NCI-H146 (cell line): ENCODE measurements at places on chromosomes 13 and 19.

DNA sequence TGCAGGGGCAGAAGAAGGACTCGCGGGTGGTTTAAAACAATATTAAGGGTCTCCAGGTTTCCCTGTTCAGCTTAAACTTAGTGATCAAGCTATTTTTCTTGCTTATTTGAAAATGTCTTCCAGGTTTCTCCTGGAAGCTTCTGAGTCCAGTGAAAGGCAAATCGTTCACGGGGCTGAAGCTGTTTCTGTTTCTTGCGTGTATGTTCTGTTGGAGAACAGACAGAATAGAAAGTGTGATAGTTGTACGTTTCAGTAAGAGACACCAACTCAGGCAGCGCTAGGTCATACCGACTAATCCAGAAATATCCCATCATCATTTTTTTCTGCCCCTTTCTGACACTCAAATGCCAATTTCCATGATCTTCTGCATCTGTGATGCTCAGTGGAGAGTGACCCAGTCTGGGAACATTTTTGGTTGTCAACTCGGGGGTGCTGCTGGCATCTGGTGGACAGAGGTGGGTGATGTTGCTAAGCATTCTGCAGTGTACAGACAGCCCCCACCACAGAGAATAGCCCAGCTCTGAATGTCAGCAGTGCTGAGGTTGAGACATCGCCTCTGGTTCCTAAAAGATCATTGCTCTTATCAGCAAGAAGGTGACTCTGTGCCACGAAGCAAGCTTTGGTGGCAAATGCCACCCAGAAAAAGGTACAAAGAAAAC is 4.3 kb downstream of the KLF2 start:
- no peak for DNase-seq

GRCh38 chr13:97319113-97319720 is 97.1 kb downstream of the MBNL2 start:
- no peak for DNase-seq

DNA sequence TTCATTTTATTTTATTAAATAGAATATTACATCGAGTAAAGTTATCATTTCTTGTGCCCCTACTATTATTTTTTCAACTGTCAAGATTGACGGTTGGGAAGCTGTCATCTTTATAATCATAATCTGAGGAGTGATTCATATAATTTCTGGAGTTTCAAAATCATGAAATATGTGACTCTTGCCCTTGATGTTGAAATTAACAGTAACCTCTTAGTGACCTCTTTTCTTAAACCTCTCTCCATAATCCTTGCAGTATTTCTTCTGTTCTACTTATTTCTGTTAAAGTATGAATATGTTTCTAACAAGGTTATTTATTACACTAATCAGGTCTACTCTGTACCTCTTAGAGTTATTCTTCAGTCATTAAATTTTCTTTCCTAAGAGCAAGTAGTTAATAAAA is 663.8 kb downstream of the LIG4 start:
- no peak for DNase-seq

- no peak for DNase-seq
Observed at GRCh38 chr19:8307400-8307964, 676 bp downstream of the CD320 start.

- DNase-seq = no peak
Observed at GRCh38 chr19:14694641-14695266, 4.9 kb downstream of the ZNF333 start.

DNA sequence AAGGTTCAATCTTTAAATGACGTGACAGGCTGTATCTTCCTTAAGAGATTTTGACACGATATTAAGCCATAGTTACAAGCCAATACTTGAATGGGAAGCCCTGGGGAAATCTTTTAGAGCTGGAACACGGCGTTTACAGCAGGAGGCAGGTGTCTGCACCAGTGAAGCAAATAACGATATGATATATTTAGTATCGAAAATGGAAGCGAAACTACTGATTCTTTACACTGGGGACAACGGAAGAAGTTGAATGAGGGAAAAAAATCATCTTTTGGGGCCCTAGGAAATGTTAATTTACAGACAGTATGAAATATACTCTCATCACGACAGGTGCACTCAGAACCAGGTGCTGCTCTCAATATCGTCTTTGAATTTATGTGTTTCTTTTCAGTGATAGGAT is 793.9 kb upstream of the PCDH20 start:
- DNase-seq = peak; percentile 75

DNA sequence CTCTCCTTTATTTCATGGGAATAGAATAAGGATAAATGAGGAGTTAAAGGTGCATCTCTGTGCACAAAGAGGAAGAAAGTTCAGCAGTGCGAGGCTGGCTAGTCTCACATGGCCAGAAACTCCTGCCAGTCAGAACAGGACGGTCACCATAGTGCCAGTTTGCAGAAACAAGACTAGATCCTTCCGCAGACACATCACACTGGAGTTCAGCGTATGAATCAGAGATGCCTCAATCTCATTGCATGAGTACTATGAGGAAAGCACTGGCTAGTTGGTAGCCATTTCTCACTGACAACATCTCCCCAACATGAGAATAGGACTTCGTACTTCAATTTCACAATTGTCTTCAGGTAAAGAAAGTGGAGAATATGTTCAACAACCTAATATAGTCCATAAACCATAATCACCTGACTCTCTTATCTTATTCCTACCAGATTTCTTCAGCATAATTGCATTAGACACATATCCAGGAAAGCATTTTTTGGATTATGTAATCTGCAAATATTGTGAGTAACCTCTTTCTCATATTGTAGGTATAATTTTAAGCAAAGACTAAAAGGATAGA is 34.9 kb downstream of the RXFP2 start:
- no peak for DNase-seq

- no peak for DNase-seq
Observed at GRCh38 chr13:97211300-97211699, 10.8 kb upstream of the MBNL2 start.

DNA sequence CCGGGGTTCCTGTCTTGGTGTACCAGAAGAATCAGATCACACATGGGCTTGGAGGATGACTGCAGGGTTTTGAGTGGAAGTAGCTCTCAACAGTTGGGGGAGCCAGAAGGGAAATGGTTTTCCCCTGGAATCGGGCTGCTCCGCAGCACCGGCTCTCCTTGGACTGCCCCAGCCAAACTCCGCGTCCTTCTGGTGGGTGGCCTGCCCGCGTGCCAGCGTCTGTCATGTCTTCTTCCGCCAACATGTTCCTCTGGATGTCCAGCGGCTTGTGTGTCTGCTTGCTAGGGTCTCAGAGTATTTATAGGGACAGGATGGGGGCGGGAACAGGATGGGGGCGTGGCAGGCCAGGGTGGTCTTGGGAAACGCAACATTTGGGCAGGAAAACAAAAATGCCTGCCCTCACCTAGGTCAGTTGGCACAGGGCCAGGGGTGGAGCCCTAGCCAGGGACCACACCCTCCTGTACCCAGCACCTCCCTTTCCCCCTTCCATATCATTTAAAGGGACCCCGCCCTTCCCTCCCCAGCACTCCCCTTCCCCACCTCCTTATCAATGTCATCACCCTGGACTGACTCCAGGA is 1.3 kb upstream of the ZNF30 start:
- DNase-seq = no peak

DNA sequence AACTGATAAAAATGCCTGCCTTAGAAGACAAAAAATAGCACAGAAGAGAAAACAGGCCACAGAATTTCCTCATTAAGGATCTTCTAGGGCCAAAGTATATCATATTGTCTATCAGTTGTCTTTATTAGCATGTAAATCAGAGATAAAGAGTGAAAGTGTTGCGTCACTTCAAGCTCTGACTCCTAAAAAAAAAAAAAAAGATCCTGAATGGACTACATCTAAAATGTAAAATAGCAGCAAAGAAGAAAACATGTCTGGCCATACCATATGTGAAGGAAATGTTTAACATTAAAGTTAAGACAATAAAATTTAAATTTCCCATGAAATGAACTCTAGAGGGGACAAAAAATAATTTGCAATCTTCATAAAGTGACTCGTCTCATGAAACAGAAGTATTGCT is 237.4 kb downstream of the PCDH9 start:
- DNase-seq = no peak

- DNase-seq = no peak
Observed at GRCh38 chr19:54002495-54003315, 11.3 kb downstream of the CACNG6 start.

DNA sequence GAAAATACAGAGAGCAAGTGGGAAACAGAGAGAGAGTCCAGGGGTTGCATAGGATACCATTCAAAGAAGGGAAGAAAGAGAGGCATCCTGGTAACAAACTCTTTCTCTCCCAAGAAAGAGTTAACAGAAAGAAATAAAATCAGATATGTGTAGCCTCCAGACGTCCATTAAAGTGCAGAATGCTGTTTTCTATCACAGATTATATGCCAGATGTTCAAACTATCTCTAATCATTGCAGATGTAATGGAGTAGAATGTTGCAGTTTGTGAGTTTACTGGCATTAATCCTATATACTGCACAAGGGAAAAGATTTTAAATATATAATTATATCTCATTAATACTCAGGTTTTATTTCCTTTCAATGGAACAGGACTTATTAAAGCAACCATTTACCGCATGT is 369.4 kb downstream of the ZNF536 start:
- no peak for DNase-seq

GRCh38 chr13:113099142-113099541 is 6.4 kb upstream of the F7 start:
- DNase-seq = no peak

- no peak for DNase-seq
Observed at GRCh38 chr13:29564373-29564772, 31.1 kb downstream of the SLC7A1 start.

DNA sequence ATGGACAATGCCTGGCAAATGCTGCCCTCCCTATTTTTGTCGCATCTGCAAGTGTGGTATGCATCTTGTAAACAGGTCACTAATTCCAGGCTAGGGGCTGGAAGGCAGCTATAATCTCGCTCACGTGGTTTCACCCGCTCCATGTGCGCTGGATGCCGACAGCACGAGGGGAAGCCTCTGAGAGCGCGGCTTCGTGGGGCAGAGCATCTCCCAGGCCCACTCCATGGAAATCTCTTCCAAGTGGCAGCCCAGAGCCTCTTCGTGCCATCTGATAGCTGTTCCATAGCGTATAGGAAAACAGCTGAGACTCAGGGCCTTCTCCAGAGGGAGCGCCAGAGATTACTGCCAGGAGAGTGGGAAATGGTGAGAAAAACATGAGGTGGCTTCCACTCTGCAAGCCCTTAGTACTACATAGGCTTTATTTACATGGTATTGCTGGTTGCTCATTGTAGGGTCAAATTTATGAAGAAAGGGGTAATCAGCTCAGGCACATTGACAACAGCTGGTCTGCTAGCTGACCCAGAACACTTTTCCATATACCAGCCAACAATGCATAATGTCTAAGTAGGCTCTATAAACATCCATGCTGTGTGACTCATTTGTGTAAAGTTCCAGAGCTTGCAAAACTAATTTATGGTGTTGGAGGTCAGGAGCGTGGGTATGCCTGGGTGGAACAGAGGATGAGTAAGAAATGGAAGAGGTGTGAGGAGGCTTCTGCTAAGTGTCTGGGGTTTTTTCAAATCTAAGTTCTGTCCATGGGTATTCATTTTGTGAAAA is 165.2 kb downstream of the SHISA2 start:
- DNase-seq = no peak

DNA sequence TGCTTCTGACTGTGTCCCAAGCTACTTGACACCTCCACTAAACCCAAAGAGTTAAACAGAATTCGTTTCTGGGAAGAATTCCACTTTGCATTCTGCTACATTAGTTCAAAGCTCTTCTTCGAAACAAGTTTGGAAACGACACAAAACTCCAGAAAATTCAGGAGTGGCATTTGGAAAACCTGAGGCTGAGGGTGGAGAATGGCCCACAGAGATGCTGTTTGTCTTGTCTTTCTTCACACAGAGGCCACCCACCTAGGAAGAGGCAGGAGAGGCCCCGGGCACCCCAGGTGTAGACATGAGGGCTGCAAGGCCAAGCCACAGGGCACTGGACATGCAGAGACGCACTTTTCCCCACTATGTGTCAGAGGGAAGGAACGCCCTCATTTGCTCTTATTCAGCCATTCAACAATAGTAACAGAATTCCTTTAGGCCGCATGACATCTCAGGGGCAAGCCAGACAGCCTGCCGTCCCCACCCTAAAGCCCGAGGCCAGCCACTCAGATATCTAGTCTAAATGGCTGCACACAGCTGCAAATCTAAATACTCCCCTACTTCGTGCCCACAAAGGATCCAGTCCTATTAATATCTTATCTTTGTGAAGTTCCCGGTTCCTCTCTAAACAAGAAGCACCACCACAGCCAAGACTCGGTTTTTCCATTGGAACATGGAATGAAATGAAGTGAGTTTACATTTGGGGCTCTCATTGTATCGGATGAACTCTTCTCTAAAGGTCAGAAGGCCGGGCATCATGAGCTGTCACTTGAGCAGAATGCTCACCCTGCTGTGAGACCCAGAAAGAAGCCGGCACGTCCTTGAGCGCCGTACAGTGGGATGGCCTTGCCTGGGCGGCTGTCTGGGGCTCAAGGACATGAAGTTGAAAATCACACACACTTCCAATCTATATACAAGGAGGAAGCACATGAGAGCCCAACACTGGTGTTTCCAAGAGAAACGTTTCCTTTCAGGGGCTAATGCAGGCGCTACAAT is 19.8 kb downstream of the COL4A1 start:
- no peak for DNase-seq

DNA sequence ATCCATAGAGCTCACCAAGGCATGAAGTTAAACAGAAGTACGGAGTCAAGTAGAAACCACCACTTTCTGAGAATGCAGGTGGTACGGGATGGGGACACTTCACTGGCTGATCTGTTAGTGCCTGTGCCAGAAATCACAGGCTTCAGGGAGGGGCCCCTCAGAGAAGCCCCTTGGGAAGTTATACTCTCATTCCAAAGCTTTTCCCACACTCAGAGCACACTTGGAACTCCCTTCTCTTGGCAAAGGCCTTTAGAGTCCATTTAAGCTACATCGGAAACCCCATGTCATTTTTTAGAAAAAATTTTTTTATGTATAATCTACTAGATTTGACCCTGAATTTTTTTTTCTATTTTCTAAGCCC is 80.7 kb upstream of the WASF3 start:
- no peak for DNase-seq

DNA sequence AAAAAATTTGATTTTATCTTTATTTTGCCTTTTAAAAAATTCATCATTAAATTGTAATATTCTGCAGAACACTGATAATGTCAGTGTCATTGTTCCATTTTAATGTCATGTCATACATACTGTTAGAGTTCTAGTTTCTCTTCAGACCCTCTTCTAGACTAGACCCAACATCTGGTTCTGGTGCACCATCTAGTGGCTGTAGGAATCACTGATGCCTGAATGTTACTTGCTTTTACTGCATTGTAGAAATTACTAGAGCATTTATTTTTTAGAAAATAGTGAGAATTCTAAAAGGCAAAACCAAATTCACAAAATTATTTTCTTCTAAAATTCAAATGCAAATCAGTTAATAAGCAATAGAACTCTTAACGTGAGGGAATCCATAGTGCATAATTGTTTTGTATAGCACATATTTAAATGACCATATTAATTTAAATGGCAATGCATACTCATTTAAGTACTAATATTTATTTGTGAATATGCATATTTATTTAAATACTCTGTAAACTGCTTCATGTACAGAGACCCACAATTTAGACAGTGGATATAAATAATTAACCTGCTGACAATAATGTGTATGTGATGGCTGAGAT is 425.7 kb downstream of the KLF12 start:
- peak; percentile 82 for DNase-seq

GRCh38 chr19:3350014-3350663 is 16.2 kb upstream of the NFIC start:
- DNase-seq = no peak
